Adipocyte (in vitro differentiated cells): ENCODE measurements at places on chromosomes 2 and 18.
A peak's percentile ranks its signal among the peaks of the same experiment; 100 is the strongest.

DNA sequence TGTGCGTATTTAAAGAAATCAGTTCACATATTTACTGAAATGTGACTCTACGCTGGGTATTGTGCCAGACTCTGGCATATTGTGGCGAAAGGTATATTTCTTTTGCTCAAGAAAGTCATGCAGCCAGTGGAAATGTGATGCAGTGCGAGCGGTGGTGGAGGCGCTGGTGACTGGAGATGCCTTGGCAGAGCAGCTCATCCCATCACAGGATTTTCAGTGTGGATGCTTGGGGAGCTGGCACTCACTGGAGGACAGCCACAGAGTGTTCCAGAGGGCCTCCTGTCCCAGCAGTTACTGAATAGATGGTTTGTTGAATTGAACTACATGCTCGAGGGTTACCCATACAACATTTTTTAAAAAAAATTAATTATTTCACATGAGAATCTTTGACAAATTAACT lies 117.6 kb downstream of the ZNF407 start:
- DNase-seq, result no peak

DNA sequence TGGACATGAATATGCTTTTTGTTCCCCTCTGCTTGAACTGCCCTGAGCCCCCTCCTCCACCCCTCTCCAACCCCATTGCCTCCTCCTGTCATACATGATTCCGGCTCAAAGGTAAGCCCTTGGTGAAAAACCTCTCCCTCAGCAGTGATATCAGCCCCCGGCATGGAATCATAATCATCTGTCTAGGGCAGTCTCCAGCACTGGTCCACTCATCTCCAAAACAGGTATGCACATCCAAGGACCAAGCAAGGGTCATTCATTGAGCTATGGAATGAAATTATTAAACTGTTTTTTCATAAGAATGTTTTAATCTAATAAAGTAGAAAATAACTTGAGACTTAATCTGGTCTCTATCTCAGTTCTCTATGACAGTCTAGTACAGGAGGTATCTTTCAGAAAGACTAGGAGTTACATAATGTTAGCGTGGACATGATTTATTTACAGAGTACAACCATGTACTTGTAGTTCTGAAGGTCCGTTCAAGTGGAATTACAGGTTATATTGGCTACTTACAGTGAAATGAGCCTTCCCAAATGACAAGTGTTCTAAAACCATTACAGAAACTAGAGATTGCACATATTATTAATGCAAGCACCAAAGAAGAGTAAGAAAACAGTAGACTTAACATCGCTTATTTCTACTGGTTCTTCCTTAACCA lies 75.2 kb downstream of the ACVR1 start:
- DNase-seq, result no peak

- DNase-seq, result peak; percentile 51
These were observed 482.3 kb downstream of the TNS1 start for GRCh38 chr2:217520356-217521010.

DNA sequence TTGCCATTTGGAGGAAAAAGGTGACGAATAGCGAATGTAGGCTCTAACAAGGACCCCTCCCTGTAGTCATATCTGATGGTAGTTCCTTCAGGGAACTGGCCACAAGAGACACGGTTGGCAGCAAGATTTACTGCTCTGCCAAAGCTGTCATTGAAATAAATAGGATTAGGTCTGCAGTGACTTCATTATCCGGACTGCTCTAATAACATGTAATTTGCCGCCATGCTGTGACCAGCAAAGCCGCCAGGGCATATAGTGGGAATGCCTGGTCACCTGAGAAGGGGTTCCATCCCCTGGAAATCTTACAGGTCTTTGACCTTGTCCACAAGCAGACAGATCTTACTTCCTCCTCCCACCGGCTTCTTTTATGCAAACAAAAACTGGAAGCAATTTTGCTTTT lies 59.4 kb upstream of the LAPTM4A start:
- no peak for DNase-seq

DNA sequence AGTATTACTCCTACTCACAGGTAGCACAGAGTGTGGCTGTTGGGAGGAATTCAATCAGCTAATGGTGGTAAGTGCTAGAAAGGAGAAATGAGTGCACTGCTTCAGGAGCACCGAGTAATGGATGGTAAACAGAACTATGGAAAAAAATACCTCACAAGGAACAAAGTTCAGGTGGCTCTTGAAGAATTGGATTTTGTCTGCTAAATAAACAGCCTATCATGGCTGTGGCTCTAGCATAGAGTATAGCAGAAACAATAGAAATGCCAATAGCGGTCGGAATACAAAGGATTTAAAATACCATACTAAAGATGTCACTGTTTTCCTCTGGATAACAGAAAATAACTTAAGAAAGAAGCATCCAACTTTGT lies 482.5 kb downstream of the NUP35 start:
- no peak for DNase-seq

DNA sequence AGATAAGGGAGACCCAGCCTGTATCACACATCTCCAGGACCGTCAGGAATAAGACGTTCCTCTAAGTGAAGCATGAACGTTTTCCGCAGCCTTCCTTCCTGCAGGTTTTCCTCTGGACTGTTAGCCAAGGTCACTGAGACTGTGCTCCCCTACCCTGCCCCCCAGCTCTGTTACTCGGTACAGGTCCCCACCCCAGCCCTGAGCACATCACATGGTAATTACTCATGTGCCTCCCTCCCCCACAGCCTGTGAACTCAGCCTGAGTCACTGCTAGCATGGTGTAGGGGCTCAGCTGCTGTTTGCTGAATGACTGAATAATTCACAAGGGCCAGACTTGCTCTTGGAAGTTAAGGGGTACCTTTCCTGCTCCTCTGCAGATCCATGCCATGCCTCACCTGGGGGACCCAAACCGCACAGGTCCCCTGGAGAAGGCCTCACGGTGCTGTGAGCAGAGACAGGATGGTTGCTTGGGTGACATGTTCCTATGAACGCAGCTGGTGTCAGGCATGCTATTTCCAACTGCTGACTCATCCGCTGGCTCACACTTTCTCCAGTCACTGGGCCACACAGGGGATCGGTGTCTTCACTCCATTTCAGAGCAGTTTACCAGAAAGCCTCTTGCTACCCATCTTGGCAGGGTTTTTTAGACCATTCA lies 88.2 kb downstream of the PLB1 start:
- peak; percentile 87 for DNase-seq

GRCh38 chr2:39689876-39690275 lies 24.2 kb downstream of the TMEM178A start:
- DNase-seq, result no peak

DNA sequence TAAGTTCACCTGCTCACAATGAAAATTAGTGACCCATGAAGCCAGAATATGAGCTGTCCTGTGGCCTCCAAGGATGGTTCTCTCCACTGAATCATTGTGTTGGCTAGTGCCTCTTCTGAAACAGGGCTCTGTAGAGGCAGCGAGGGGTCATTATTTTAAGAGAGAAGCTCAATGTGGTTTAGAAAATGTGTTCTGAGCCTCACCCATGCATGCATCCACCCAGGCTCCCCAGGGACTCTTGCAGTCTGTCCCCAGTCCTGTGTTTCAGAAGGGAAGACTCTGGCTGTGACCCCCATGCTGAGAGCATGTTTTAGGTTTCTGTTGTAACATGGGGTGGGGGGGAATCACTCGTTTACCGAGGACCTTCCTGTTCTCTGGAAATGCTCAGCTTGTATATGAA lies 135.2 kb downstream of the RNF144A start:
- no peak for DNase-seq

DNA sequence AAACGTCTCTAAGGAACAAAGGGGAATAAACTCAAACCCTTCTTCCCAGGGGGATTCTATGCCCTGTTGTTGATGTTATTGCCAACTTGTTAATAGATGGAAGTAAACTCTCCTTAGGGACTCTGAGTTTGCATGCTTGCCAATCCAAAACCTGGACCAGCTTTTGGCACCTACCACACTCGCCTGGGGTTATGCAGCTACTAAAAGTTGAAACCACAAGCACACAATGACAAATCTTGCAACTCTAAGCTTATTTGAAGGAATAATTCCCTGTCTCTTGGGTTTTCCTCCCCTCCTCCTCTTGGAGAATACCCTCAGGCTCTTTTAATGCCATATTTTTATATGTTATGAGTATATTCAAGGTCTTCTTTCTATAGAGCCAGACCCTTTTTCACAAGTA lies 484.1 kb downstream of the FBXO15 start:
- DNase-seq, result no peak

- no peak for DNase-seq
These were observed 592.7 kb upstream of the VRK2 start for GRCh38 chr2:57453945-57454344.

DNA sequence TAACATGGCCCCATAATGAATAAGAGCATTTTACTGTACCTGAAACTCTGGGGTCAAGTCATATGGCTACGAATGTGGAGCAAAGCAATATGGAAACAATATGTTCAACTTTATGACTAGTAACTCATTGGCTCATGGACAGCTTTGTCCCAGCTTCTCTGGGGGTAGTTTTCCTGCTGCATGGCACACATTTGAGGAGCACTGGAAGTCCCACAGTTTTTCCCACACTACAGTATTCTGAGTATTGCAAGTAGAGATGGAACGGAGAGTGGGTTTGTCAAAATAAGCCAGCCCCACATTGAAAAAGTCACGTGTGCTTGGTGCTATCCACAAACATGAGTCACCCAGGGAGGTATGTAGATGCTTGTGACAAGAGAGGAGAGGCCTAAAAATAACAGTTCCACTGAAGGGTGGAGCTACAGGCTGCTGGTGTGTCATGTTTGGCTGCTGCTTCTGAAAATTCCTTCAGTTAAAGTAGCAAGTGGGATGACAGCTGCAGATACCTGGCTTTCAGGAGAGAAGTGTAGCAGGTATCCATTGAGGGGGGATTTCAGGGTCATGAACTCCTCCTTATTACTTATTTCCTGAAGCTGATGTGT lies 48.2 kb upstream of the CTAGE1 start:
- peak; percentile 94 for DNase-seq

DNA sequence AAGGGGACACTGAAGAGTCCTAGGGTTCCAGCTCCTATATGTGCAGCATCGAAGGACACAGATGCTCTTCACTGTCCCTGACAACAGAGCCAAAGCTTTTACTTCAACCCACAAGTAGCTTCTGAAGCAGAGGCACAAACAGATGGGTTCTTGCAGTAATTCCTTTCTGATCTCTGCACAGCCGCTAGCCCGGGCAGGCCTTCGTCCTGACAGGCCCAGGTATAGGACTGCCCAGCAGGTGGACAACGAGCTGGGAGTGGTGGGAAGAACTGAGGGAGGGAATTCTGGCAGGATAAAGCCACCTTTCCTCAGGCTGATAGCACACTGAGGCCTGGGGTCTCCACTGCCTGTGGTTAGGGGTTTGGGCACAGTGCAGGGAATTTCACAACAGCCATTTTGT lies 94.8 kb downstream of the RHOB start:
- DNase-seq, result no peak

DNA sequence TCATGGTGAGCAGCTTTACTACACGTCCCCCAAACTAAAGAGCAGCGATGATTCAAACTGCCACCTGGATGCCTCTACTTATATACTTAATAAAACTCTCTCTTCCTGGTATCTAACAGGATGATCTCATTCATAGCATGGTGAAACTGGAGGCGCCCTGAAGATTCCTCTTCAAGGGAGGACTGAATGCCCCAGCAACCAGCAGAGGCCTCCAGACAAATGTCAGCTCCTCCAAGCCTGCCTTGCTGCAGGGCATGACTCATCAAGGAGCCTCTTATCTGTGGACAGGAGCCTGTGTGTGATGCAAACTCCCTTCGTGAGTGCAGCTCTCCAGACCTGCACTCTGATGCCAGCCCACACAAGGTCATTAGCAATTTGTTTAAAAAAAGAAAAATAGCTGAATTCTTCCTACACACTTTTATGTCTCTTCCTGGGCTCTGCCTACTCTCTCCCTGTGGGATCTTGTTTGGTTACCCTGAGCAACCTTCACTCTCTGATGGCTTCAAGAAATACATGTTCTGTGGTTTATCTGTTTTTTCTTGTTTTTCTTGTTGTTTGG lies 30.2 kb downstream of the LONRF2 start:
- DNase-seq, result peak; percentile 92

GRCh38 chr18:48136827-48137373 lies 206.4 kb upstream of the SMAD2 start:
- peak; percentile 15 for DNase-seq

- DNase-seq, result no peak
These were observed 50.1 kb upstream of the KCNH7 start for GRCh38 chr2:162888652-162889051.

GRCh38 chr18:37955201-37955600 lies 389.6 kb upstream of the CELF4 start:
- no peak for DNase-seq

DNA sequence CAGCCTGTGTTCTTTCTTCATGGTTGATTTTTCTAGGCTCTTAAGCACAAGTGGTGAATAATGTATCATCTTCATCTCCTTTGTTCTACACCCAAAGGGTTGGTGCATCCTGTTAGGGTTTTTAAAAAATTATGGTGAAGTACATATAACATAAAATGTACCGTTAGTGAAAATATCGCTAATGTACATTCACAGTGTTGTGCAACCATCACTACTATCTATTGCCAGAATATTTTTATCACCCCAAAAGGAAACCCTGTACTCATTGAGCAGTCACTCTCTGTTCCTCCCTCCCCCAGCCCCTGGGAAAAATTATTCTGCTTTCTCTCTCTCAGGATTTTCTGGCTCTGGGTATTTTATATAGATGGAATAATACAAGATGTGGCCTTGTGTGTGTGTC lies 98.5 kb downstream of the PRKCE start:
- DNase-seq, result no peak

- DNase-seq, result peak; percentile 52
These were observed 19.1 kb downstream of the CAPG start for GRCh38 chr2:85390941-85391669.

DNA sequence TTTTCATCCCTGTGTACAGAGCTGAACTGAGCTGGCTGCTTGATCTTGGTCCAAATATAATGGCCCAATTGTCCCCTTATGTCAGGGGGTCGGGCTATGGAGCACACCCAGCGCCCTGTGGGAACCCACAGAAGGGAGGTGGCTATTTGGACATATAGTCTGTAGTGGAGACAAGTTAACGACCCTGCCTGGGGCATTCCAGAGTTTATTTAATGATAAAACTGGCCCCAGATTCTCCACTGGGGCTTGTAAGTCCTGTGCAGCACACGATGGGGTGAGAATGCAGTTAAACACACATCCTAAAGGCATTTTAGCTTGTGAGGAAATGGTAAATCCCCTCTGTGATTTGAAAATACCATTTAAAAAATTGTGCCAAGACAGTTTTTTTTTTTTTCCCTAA lies 72.9 kb downstream of the QPCT start:
- peak; percentile 80 for DNase-seq

DNA sequence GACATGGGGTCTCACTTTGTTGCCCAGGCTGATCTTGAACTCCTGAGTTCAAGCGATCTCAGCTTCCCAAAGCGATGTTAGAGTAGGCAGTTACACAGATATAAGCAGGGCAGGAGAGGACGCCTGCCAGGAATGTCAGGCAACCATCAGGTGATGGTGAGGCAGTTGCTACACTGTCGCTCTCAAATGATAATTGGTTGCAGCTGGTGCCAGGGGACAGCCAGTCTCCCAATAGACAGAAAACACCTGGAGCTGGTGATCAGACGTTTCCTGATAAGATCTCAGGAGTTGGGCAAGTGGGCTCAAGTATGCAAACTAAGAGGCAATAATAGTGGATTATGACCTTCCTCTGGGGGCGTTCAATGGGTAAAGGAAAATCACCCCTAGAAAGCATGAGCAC lies 163.1 kb upstream of the RGPD4 start:
- no peak for DNase-seq
